ENCODE measurements at places on chromosomes 12 and 14.

DNA sequence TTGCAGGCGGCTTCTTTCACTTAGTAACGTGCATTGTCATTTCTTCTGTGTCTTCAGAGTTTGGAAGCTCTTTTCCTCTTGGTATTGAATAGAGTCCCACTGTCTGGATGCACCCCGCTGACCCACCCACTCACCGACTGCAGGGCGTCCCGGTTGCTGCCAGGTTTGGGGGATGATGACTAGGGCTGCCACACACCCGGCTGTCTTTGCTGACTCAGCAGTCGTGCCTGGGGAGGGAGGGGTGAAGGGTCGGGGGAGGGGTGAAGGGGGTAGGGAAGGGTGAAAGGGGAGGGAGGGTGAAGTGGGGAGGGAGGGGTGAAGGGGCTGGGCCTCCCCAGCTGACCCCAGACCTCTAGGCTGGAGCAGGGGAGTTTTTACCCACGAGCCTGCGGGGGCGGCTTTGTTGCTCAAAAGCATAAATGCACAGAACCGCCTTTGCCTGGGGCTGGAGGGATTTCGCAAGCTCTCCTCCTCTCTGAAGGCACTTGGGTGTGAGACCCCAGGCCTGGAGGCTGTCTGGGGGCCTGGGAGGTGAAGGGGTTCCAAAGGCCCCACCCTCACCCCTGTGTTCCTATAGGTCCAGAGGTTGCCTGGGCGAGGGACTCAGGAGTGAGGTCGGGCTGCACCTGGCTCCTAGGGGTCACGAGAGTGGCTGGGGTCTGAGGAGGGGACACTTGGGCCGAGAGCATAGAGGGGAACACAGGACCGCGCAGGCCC lies 31.3 kb upstream of the ULK1 start:
- DNase-seq: peak; percentile 46

DNA sequence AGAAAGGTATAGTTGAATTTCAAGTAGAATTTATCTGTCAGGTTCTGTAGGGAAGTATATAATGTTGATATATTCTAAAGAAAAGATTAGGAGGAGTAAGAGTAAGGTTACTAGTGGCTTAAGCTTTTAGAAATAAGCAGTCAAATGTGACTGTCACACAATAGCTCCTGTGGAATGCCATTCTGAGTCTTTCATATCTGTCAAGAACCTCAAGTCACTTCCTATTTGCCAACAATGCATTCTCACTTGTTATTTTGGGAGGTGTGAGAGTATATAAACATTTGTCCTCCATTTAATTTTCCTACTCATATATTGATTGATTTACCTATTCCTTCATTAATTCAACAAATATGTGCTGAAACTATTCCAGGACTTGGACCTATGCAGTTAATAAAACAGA lies 11.7 kb downstream of the CLEC9A start:
- DNase-seq: no peak

- DNase-seq: no peak
Observed at GRCh38 chr12:89228491-89228890, 123.8 kb downstream of the DUSP6 start.

DNA sequence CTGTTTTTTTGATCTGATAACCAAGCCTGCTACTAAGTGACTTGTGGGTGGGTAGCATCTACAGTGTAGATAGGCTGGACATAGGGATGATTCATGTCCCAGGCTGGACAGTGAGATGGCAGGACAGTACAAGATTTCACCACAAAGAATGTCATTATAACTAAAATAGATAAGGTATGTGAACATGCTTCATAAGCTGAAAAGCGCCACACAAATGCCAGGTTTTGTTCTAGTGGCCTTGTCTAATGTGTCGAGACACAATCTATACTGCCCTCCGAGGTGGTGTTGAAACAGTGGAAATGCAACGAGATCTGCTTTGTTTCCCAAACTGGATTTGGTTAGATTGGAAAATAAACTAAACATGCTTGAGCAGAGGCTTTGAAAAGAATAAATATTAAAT lies 4.4 kb downstream of the LGALS3 start:
- DNase-seq: no peak

DNA sequence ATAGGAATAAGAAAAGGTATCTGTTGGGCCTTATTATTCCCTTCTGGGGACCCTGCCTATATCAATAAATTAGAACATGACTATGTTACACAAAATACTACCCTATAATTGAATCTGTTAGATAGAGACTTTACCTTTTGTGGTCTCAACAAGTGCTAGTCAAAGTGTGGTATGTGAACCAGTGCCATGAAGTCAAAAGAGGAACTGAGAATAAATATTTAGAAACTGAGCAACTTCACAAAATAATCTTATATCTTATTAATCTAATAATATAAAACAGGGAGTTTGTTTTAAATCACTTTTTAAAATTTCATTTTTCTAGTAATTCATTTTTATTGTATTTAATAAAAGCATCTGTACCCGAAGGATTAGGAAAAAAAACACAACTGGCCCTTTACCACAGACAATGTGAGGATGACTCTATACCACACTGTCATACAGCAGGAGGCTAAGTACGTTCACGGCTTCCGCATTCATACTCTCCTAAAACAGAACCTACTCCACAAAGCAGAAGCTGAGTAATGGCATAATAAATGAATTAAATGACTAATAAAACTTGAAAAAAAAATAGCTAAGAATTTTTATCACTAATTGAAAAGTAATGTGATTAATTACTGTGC lies 42.1 kb downstream of the SEC23A start:
- no peak for DNase-seq

GRCh38 chr12:64395739-64396138 lies 5.2 kb upstream of the C12orf56 start:
- DNase-seq: no peak

- DNase-seq: no peak
Observed at GRCh38 chr12:26359576-26359975, 164.2 kb downstream of the SSPN start.

- DNase-seq: no peak
Observed at GRCh38 chr12:122730215-122731014, at the start of gene HCAR1. HCAR1 (minus strand) TSS chr12:122730844; CDS start chr12:122730339, 505 bp downstream.

DNA sequence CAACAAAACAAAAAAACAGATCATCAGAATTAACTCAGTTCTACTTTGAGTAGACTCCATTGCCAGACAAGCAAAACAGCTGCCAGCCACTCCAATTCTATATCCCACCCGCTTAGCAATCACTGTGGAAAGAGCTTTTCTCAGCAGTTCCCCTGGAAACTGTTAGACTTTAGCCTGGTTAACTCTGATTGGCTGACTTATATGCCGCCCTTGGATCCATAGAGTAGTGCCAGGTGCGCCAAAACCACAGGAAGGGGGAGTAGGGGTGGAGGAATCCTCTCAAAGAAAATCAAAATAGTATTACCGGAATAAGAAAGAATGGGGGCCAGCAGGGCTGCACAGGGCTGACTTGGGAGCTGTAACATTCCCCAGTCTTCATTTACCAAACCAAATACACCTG lies 5.4 kb upstream of the EML5 start:
- no peak for DNase-seq

GRCh38 chr14:24054646-24055045 lies 2.8 kb downstream of the CARMIL3 start:
- no peak for DNase-seq

GRCh38 chr14:22010545-22011252 lies 337.1 kb upstream of the OR4E1 start:
- DNase-seq: no peak

- DNase-seq: no peak
Observed at GRCh38 chr12:6322969-6323339, 12.5 kb downstream of the PLEKHG6 start.

GRCh38 chr12:106119301-106119700 lies 19.5 kb downstream of the NUAK1 start:
- no peak for DNase-seq

DNA sequence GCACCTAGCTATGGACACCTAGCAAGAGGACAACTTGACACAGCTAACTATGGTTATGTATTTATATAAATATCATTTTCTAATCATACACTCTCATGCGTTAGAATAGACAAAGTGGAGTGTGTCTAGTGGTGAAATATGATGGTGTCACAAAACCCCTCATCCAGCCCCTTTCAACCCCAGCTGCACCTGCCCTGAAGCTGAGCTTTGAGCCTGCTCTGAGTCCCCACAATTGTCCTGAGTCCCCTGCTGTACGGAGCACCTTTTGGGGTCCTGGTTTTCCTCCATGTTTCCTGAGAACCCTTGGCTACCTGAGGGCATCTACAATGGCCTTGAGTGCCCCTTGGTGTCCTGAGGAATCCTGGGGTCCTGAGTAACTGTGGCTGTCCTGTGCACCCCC lies 1072.8 kb downstream of the TMEM121 start:
- DNase-seq: no peak

DNA sequence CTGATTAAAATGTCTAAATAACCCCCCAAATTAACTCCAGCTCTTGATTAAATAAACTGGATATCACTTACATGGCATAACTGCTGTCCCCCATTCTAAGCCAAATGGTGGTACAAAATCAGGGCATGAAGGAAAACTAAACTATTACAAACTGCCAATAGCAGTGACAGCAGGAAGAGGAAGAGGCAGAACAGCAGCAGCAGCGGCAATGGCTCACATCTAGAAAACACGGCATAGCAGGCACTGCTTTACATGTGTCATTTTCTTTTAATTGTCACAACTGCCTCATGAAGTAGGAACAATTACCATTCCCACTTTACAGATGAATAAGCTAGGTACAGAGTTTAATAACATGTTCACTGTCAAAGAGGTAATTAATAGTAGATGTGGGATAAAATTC lies 92.0 kb downstream of the EPS8 start:
- no peak for DNase-seq

- no peak for DNase-seq
Observed at GRCh38 chr14:93028724-93029076, 87.0 kb downstream of the ITPK1 start.

Measured in kidney (tissue), 22 donors.